ENCODE measurements at places on chromosomes 4 and X.

- no peak for DNase-seq
Observed at GRCh38 chr4:41215155-41215554, 813 bp upstream of the APBB2 start.

DNA sequence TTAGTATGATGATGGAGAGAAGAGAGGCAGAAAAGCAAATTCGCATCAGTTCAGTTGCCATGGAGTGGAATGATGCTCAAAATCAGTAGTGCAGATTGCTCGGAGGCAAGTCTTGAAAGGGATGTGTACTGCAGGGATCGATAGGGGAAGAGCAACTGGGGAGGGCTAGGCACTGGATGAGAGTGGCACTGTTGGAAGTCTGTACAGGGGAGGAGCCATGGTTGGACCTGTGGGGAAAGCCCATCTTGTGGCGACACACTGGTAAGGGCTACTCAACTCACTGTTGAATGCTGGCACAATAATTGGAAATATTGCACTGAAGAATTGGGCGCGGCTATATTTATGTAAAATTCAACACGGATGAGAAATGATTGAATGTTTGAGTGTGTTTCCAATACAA lies 1.2 kb downstream of the RAB9B start:
- no peak for DNase-seq

- DNase-seq: peak; percentile 64
Observed at GRCh38 chr4:138090150-138090917, 151.8 kb downstream of the SLC7A11 start.

DNA sequence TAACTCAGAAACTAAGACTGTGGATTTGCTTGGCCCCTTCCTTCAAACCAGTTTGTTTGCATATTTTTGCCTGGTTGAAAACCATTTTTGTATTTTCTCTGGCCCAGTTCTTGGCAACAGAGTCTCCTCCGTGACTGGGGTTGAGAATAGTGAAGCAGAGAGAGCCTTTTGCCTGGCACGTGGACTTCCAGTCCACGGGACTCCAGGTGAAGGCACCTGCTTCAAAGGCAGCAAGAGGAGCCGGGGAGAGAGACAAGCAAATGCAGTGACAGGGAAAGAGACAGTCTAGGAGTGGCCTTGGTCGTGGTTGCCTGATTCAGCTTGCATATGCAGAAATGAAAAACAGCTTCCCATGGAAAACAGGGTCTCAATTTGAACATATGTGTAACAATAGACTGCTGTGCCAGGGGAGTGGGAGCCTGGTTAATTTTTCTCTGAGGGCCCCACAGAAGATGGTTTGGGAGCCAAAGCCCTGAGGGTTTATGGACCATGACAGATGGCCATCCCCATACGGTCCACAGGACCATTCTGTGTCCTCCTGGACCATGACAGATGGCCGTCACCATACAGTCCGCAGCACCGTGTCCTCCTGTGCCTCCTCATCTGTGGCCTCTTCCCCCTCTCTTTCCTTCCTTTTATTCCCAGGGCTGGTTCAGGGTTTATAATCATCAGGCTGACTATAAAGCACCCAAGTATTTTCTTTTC lies 272.2 kb upstream of the RASGEF1B start:
- DNase-seq: no peak
